Kidney epithelial cell (primary cell): ENCODE measurements at places on chromosomes 5 and 9.

- DNase-seq = no peak
Measured at GRCh38 chr5:56735849-56736641, 79.3 kb upstream of the MAP3K1 start.

GRCh38 chr5:93092349-93093105 is 488.5 kb downstream of the NR2F1-AS1 start:
- no peak for DNase-seq

DNA sequence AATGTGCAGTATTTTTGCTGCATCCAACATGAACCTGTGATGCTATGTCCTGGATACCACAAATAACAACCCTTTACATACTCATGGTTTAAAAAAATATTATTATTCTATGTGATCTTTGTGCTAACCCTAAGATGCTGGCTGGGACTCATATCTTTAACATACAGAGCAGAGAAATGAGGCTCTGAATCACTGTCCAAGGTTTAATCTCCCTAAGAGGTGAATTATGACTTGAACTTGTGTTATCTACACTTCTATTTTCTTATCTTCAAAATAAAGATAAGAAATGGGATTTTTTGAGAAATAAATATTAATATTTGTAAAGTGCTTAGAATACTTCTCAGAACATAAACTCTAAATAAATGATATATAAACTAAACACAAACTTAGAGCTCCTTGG is 68.8 kb upstream of the GRIA1 start:
- DNase-seq = no peak

DNA sequence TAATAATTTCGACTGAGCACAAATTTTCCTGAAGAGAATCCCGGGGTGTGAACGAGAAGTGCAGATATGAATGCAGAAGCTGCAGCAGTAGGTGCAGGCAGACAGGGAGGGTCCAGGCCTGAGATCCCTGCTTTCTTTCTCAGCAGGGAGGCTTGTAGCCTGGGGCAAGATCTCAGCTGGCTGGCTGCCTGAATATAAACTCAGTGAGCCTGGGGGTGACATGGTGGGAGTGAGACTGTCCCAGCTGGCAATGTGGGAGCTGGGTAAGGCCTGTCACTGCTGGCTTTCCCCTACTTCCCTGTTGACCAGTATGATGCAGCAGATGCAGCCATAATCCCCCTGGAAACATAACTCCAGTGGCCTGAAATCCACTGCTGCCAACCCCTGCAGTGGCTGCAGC is 325.2 kb downstream of the CETN3 start:
- no peak for DNase-seq

- no peak for DNase-seq
Measured at GRCh38 chr9:136726631-136727191, 14.3 kb downstream of the DIPK1B start.

- DNase-seq = no peak
Measured at GRCh38 chr5:133458435-133458834, 153.9 kb downstream of the FSTL4 start.

GRCh38 chr9:126327006-126327713 is 531 bp downstream of the MVB12B start:
- DNase-seq = no peak

DNA sequence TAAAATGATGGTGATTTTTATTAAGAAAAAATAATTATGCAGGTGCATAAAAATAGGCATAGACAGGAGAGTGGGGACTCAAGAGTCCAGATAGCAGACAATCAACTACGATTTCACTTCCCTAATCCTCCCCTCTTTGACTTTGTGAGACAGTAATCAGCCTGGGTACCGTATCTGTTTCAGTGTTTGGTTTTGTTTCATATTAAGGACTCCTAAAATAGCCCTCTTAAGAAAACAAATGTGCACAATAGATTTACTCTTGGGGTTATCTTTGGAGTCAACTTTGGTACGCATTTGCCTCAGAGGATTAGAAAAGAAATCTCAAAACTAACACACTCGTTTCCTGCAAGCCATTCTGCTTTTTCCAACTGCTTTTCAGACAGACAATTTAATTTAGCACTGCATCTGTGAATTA is 96.3 kb downstream of the ZNF608 start:
- no peak for DNase-seq

DNA sequence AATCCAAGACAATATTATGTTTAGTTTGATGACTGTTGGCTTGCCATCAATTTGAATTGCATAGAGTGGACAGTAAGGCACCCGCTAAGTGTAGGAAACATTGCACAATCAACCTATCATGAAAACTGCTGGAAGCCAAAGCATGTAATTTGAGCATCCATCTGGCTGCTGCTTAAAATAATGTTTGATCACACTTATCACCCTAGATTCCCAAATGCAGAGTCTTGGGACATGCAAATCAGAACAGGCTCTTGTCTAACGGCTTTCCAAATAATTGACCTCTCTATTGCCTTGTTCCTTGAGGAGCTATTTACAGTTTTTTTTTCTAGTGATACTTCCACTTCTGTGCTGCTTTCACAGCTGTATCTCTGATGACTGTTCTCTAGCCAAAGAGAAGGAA is 342.1 kb downstream of the PRR16 start:
- no peak for DNase-seq

DNA sequence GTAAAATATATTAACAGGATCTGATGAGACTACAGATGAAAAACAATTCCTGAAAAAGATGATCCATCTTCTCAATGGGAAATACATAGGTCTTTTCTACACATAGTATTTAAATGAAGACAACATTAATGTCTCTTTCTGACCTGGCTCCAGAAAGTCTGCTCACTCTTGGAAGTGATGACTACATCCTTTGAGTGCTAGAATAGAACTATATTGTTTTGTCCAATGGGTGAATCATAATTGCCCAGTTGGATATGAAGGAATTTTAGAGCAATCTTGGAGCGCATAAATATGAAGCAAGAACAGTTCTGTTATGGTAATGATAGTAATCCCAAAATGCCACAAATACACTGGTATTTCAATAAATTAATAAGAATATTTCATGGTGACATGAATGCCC is 322.1 kb downstream of the DEPDC1B start:
- no peak for DNase-seq

DNA sequence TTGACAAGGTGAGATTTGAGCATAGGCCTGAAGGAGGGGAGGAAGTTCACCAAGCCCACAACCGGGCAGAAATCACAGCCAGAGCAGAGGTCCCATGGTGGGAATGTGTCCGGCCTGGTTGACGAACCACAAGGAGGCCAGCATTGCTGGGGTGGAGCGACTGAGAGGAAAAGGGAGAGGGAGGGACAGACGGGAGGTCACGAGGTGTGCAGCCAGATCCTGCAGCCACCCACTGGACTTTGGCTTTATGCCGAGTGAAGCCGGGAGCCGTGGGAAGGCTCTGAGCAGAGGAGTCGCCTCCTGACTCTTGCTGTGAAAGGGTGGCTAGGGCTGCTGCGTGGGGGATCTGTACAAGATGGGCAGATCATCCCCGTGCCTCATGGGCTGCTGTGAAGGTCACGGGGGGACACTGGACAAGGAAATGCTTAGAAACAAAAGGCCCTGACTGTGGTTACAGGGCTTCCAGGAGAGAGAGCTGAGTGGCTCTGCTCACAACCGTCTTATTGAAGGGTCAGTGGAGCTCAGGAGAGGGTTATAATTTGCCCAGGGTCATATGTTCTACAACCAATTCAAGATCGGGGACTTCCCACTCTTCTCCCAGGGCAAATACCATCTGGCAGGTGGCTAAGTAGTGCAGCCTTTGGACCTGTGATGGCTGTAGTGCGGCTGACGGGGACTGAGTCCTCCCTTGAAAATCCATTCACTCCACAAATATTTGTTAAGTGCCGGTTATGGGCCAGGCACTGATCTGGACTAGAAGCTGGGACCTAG is 15.6 kb upstream of the CD74 start:
- DNase-seq = no peak

GRCh38 chr9:7970681-7971330 is 171.2 kb upstream of the DMAC1 start:
- DNase-seq = no peak

- no peak for DNase-seq
Measured at GRCh38 chr5:3896098-3896497, 300.5 kb downstream of the IRX1 start.

DNA sequence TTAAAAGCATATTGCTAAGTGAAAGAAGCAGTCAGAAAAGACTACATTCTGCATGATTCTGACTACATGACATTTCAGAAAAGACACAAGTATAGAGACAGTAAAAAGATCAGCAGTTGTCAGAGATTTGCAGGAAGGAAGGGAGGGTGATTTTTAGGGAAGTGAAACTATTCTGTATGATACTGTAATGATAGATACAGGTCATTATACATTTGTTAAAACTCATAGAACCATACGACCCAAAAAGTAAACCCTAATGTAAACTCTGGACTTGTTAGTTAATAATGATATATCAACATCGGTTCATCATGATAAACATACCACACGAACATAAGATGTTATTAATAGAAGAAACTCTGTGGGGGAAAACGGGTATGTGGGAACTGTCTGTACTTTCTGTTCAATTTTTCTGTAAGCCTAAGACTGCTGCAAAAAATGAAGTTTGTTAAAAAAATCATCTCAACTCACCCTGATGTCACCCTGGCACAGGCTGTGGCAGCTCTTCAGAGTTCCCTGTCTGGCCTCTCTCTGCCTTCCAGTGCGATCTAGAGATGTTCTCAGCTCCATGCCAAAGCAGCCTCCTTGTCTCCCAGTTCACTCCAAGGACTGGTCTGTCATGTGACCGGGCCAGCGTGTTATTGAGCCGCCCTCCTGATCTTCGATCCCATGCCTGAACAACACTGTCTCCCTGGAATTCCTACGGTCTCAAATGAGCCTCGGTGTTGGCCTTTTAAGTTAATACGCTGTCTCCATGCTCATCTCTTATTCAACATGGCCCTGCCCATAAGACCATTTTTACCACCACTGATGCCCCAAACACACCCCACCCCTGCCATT is 35.4 kb downstream of the PRLR start:
- no peak for DNase-seq

DNA sequence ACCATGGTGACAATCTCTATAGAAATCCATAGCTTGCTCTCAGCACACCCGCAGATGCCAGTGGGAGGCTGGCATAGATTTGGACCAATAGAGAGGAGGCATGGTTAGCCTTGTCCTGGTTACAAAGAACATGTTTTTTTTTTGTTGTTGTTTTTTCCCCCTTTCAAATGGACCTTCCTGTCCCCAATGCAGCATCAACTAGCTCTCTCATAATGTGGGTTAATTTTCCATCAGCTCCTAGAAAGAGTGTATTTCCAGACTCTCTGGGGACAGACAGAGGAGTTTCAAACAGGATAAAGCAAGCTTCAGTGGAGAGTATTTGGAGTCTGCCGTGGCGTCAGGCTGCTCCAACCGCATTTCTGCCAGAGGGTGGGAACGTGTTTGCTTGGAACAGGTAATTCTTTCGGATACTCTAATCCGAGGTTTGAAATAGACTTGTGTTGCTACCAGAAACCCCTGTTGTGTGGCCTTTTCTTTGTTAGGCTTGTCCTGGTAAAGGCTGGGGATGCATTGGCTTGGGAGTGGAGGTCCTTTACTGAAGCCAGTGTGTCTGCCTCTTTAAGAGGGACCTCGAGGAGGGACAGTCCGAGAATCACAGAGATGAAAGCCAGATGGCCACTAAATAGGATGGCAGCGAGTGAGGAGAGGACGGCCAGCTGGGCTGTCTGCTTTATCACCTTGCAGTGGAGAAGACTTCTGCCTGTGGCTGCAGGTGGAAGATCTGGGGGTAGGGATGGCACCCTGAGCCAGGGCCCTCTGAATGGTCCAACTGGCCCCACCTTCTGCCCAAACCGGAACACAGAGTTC is 130.5 kb upstream of the CPEB4 start:
- DNase-seq = no peak

DNA sequence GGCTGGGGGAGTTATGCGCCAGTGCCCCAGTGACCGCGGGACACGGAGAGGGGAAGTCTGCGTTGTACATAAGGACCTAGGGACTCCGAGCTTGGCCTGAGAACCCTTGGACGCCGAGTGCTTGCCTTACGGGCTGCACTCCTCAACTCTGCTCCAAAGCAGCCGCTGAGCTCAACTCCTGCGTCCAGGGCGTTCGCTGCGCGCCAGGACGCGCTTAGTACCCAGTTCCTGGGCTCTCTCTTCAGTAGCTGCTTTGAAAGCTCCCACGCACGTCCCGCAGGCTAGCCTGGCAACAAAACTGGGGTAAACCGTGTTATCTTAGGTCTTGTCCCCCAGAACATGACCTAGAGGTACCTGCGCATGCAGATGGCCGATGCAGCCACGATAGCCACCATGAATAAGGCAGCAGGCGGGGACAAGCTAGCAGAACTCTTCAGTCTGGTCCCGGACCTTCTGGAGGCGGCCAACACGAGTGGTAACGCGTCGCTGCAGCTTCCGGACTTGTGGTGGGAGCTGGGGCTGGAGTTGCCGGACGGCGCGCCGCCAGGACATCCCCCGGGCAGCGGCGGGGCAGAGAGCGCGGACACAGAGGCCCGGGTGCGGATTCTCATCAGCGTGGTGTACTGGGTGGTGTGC is at the start of gene RXFP3:
Gene RXFP3, plus strand, starts transcription at position 6 of the 636 bp plus-strand sequence. Its CDS starts 355 bp downstream, at position 361.
- DNase-seq = no peak

DNA sequence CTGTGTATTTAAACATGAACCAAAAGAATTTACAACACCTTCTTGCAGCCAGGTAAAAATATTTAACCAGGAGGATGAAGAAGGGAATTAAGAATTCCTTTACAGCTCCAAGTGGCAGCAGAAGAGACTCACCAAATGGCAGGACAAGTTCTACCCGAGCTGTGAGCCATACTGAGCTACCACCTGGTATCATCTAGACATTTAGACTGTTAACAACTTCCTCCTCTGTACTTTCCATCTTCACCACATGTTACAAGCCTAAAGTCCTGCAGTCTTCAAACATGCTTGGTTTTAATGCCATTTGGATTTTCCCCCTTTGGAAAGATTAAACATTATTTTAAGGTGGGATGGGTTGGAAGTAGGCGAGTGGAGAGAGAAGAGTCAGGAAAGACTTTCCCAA is 190.2 kb downstream of the TRPM6 start:
- no peak for DNase-seq

DNA sequence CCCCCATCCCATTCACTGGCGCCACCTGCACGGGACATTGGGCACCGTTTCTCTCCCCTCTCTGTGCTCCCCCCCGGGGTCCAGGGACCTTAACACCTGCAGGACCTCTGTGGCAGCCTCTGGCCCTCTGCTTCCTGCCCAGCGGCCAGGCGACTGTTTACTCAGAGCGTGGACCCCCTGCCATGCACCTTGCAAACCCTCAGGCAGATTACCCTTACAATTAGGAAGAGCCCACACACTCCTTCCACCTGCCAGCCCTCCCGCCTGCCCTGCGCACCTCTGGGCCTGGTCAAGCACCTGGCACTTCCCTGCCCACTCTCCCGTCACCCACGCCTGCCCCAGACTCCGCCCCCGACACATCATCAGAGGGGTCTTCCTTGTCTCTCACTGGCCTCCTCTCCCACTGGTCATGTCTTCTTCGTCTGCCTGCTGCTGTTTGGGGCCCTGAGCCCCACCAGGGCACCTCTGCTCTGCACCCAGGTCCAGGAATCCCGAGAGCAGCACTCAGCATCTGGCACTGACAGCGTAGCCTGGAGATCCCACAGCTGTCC is 281.3 kb upstream of the IRX4 start:
- no peak for DNase-seq

DNA sequence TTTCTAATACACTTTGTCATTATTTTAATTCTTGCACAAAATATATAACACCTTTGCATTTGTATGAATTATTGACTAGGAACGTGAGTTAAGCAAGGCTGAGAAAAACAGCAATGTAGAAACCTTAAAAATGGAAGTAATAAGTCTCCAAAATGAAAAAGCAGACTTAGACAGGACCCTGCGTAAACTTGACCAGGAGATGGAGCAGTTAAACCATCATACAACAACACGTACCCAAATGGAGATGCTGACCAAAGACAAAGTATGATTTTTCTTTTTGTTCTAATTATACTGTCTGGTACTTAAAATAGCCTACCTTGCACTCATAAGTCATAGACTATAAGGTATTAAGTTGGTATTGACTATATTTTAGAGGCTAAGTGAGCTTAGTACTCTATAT is 34.4 kb downstream of the RAD50 start:
- no peak for DNase-seq
